ACHN (cell line): ENCODE measurements at places on chromosomes 5 and 9.

DNA sequence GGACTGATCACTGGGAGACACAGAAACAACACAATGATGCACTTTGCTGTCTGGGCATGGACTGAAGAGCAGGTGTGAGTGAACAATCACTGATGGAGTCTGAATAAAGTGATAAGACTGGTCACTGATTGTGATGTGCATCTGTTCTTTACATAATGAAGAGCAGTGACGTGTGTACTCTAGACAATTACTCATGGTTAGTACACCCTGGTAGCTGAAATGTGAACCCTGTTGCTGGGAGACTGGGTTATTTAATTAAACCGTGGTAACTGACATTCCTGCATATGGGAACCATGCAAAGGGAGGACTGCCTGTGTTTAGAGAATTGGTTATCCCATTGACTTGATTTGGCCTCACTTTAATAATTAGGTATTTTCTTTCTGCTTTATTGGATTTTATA, 202.9 kb downstream of the NR2F1-AS1 start:
- DNase-seq: no peak

GRCh38 chr5:120375248-120375647, 88.9 kb upstream of the PRR16 start:
- no peak for DNase-seq

DNA sequence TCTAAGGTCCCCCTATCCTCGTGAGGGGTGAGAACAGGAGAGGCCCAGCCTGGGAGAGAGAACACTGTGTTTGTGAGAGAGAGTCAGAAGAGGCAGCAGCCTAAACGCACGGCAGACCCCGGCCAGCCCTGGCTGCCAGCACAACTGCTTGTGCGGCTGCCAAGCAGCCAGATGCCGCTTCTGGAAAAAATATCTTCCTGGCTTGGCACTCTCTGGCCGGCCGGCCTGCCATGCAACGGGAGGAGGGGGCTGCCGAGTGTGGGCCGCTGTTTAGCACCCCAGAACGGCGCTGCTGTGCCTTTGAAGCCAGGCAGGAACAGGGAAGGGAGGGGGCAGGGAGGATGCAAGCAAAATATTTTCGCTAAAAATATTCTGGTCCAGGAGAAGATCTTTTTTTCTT, 105.0 kb downstream of the FGF18 start:
- DNase-seq: no peak

DNA sequence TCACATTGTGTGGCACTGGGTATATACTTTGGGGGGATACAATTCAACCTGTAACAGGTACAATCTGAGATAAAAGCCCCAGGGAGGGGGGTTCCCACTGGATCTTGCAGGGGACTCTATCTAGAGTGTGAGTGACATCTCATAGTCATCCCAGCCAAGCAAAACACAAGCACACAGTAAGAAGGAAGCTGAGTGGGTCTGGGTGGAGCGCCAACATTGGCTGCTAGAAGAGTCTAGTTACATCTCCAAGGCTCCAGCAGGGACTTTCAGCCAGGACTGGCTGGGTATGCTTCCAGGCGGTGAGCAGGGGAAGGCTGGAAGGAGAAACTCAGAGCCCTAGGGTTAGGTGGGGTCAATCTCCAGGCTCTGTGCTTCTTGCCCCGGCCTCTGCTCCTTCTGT, 53.0 kb downstream of the IL31RA start:
- no peak for DNase-seq
